ENCODE measurements at places on chromosomes 2 and 18. TPM values are rescaled to one million over a fixed set of nuclear protein-coding genes. Genes with fewer than 3 reads are reported as not detected.

The ACKR3 gene
- 1.3 TPM for total RNA-seq

The GAREM2 gene
- total RNA-seq: 4.5 TPM

The ELOA2 gene
- total RNA-seq: not detected

The NYAP2 gene
- not detected for total RNA-seq

The NAPG gene
- total RNA-seq: 33.5 TPM

The HOXD13 gene
- not detected for total RNA-seq

The ABCG8 gene
- total RNA-seq: not detected

Data from activated CD8-positive, alpha-beta memory T cell treated with anti-CD3 and anti-CD28 coated beads, Interleukin-2, amount 10 ng/mL, durations not matched to agents 7 days and 5 days (primary cell).